ENCODE measurements at places on chromosomes 6 and 20.
A peak's percentile ranks its signal among the peaks of the same experiment; 100 is the strongest.

GRCh38 chr20:33944914-33945313, 48.8 kb upstream of the RALY start:
- DNase-seq: no peak

DNA sequence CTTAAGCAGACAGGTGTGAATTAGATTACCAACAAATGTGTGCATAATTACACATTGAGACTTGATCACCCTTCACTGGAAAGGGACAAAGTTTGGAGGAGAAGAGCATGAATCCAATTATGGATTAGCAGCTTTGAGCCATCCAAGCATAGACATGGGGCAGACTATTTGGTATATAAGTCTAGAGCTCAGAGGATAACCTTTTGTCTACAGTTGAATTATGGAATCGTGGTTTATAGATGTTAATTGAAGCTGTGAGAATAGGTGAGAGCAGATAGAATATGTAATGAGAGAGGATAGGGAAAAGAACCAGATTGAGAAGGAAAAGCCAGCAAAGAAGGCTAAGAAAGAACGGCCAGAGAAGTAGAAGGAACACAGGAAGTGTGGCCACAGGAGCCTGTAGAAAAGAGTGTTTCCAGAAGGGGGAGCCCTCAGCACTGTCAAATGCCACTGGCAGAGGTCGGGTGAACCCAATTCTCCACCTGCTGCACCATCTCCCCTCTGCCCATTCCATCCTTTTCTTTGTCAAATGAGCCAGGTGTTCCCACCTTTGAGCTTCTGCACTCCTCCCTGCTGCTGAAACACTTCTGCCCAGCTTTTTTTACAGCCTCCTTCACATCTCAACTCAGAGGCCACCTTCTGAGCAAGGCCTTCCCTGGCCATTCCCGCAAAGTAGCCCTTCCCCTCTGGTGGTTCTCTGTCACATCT, 7.3 kb downstream of the DNTTIP1 start:
- peak; percentile 21 for DNase-seq

DNA sequence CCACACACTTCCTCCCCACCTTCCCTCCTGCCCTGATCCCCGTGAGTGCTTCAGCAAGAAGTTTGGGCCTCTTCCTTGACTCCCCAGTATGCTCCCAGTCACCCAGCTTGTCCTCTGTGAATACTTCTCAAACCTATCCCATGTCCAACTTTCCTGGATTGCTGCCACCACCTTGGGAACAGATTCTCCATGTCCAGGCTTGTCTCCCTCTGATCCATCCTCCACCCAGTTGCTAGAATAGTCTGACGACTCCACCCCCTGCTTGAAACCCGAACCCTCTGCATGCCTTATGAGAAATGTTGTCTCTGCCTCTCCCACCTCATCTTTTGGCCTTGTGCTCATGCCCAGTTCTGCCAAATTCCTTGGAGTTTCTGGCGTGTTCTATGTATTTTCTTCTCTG, 108.0 kb downstream of the PPP1R14C start:
- no peak for DNase-seq

- no peak for DNase-seq
These were observed 48.0 kb downstream of the GCLC start for GRCh38 chr6:53496797-53497375.

- DNase-seq: peak; percentile 36
These were observed 130.3 kb upstream of the BTN3A2 start for GRCh38 chr6:26234421-26235301.

GRCh38 chr6:74491844-74492374, 713.9 kb downstream of the COL12A1 start:
- DNase-seq: no peak

- no peak for DNase-seq
These were observed 11.5 kb upstream of the MUC22 start for GRCh38 chr6:30998785-30999184.

DNA sequence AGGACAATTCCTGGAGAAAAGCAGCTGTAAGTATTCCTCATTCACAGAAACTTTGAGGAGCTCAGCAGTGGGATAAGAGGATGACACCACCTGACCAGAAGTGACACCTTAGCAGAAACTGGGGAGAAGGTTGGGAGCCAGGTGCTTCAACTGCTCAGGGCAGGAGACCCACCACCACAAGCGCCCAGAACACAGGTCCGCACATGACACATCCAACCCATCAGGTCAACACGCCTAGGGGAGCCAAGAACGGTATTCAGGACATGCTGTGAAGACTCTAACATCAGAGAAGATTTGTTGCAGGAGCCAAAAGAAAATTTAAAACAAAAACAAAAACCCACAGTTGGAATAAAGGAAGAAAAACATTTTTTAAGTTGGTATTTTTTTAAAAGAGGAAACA, 50.5 kb downstream of the SLC23A2 start:
- DNase-seq: no peak

DNA sequence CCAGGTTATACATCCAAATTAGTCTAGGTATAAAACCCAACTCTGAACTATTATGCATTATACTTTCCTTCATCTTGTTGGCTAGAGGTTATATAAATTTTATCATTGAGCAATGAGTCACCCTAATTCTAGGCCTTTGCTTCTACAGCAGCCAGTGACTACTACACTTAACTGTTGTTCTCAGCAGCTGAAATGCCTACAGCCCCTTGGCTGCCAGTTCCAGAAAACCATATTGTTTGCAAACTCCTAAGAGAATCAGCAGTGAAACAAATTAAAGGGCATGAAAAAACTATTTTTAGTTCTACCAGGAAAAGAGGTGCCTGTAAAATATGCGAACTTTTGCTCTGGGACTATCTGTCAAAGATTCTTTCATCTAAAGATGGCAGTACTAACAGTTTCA, 292.8 kb downstream of the FRK start:
- DNase-seq: no peak

DNA sequence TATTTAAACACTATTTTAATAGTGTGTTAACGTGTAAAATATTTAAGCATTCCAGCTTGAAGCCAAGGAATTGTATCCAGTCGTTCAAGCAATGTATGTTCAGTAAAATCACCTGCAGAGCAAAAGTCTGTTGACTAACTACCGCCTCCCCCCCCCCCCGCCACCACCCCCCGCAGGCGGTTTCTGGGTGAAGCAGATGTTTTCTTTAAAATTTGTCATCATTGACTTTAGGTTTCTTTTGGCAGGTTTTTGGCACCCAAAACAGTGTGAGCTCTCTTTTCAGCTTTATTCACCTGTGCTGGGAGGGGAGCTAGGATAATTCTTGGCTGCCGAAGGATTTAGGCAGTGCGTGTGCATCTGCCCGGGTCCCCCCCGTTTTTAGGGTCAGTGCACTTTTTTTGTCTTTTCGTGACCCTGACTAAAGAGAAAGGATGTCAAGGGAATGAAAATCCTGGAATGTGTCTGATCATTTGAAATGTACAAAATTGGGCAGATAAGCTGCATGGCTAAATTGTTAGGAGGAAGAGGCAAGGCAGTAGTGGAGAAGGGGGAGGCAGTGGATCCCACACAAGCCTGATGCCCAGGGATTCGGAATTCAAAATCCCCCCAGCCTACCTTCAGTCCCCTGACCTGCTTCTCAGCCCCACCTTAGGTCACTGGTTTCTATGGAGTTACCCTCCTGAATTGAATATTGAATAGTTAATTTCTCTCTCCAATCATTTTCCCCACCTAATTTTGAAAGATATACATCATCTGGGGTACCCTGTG, 1.1 kb downstream of the EDN1 start:
- DNase-seq: no peak

- no peak for DNase-seq
These were observed 56.2 kb upstream of the BTBD3 start for GRCh38 chr20:11861479-11861878.

- no peak for DNase-seq
These were observed 15.4 kb upstream of the IL22RA2 start for GRCh38 chr6:137188855-137189254.

GRCh38 chr6:13445005-13445743, 42.2 kb downstream of the GFOD1 start:
- DNase-seq: no peak

- no peak for DNase-seq
These were observed 440.2 kb downstream of the TBC1D32 start for GRCh38 chr6:120894077-120894476.

DNA sequence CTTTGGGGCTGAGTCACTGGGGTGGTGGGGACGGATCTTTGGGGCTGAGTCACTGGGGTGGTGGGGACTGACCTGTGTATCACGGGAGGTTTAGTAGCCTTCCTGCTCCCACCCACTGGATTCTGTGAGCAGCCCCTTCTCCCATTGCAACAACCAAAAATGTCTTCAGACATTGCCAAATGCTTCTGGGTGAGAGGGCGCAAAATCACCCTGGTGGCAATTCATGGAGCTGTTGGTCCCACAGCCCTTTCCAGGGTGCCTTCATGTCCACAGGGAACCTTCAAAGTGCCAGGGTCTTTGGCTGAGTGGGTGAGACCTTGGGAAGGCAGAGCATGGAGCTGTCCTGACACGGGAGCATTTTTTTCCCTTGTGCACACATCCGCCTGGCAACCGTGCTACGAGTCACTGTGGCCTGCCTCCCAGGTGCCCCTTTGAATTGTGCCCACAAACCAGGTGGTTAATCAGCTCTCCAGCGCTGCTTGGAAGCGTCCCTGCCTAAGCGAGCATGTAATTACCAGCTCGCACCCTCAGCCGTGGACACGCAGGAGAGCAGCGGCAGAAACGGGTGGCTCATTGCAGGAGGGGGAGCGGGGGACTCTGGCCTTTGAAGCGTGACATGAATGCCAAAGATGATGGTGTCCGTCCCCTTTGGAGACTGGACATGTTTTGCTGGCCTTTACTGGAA, 27.4 kb upstream of the APCDD1L start:
- no peak for DNase-seq

GRCh38 chr6:107115695-107116327, 496 bp upstream of the BEND3 start:
- peak; percentile 13 for DNase-seq

DNA sequence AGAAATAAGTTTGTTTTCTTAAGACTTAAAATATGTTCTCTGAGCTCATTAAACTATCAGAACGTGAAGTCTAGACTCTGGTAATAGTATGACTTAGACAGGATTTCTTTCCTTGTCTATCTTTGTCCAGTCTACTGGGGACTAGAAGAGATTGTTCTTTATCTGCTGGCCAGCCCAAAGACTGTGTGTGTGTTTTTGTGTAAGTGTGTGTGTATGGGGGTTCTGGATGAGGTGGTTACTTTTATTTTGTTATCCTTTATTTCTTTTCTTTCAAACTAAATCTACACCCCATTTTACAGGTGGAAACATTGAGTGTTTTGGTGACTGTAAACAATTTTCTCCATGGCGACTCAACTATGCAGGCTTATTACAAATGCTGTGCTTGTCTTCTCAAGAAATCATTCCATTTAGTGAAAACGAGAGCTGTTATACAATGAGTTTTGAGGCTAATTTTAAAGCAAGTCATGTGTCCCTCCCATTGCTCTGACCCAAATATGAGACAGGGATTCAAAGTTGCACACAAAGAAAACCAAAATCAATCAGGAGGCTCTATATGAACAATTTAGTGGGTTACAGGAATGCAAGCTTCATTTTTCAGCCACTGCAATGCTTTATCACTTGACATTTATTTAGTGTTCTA, 97.6 kb downstream of the ELOVL5 start:
- no peak for DNase-seq

DNA sequence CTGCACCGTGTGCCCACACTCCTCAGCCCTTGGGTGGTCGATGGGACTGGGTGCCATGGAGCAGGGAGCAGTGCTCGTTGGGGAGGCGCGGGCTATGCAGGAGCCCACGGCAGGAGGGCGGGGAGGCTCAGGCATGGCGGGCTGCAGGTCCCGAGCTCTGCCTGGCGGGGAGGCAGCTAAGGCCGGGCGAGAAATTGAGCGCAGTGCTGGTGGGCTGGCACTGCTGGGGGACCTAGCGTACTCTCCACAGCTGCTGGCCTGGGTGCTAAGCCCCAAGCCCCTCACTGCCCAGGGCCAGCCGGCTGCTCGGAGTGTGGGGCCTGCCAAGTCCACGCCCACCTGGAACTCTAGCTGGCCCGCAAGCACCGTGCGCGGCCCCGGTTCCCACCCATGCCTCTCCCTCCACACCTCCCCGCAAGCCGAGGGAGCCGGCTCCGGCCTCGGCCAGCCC, 55.9 kb upstream of the ECI2 start:
- DNase-seq: no peak

DNA sequence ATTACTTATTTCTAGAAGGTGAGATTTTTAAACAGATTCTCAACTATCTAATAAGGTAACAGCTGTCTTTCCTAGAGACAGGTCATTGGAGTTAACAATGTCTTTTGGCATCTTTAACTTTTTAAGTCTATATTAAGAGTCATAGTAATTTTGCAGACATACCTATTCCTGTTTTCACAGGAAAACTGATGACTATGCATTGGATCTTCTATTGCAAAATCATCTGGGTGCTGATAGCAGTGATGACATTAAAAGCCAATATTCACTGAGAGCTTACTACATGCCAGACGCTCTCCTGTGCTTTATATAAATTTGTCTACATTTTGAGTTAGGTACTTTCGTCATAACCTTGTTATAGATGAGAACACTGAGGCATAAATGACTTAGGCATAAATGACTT, 462.4 kb upstream of the MARCKS start:
- no peak for DNase-seq

DNA sequence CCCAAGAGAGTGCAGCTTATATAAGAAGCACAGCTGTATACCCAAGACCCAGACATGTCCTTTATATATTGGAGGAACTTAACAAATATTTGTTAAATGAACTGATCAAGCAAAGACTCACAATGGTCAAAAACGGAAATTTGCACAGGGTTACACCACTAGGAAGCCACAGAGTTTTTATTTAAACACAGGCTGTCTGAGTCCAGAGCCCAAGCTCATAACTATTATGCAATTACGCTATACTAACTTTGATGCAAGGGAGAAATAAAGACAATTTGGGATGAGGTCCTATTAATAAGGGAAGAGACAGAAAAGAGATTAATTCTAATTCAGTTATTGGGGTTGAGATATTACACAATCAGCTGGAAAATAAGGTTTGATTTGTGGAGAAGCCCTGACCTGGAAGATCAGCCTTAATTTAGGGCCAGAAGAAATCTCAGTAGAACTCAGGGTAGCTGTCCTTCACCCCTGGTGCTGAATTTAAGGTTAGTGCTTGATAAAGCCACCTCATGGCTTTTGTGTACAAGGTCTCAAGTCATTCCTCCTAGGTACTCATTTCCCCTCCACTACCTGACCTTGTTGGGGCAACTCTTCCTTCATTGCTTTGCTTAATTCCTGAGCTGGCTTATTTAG, 10.5 kb upstream of the ZNF334 start:
- no peak for DNase-seq

DNA sequence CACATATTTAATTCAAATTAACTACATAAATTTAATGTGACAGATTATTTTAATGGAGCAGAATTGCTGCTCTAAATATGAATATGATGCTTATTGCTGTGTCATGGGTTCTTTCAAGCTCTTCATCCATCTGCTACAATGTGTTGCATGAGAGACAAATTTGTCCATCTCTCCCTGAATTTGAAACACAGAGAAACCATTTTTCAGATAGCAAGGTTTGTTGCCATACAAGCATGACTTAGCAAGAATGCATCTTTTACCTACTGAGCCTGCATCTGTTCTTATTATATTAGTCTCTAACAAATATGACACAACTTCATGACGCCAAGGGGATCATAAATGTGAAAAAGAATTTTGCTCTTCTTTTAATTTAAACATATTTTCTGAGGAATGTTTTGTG, 8.0 kb upstream of the UTRN start:
- DNase-seq: no peak

Measured in stimulated activated CD8-positive, alpha-beta memory T cell treated with anti-CD3 and anti-CD28 coated beads, Interleukin-15, amount 100 ng/mL, for 4 hours (primary cell).